ENCODE measurements at places on chromosomes 5 and 9.

- no peak for DNase-seq
Measured at GRCh38 chr5:8192840-8193239, 323.9 kb downstream of the MTRR start.

GRCh38 chr5:6110441-6111005, 267.8 kb downstream of the MED10 start:
- DNase-seq = no peak

GRCh38 chr5:164578401-164578800, 1073.0 kb downstream of the MAT2B start:
- DNase-seq = no peak

- DNase-seq = no peak
Measured at GRCh38 chr9:112069318-112070169, 105.6 kb downstream of the SUSD1 start.

DNA sequence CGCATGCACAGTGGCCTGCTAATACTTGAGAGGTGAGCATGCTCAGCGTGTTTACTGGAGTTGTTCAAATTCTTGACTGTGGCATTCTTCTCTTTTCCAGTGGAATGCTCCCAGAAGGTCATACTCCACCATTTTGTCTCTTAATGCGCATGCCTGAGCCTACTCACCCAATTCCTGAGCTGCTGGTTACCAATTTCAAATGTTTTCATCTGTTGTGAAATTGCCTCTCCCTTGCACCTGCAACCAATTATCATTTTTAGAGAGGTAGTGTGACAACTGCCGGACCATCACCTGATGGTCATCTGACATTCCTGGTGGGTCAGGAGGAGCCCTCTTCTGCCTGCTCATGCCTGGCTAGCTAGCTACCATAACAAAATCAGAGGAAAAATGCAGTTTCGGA, 82.2 kb upstream of the LIFR start:
- DNase-seq = peak; percentile 58

- DNase-seq = peak; percentile 38
Measured at GRCh38 chr5:79849486-79850315, 141.4 kb downstream of the MTX3 start.

DNA sequence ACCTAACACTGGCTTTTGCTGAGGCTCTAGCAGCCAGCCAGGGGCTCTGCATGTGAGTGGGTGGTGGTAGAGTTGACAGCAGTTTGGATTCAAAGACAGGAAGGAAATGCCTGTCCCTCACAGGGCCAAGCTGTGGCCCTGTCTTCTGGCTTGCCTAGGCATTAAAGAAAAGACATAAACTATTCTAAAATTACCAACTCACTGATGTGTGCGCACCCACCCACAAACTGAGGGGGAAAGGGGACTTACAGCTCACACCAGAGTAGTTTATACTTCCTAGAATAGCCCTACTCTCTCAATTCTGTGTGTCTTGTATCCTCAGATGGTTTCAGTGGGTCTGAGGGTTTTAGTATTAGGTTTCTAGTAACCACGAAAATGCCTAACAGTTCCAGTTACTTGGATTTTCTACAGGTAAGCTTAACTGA, 18.3 kb upstream of the IL13 start:
- DNase-seq = no peak

DNA sequence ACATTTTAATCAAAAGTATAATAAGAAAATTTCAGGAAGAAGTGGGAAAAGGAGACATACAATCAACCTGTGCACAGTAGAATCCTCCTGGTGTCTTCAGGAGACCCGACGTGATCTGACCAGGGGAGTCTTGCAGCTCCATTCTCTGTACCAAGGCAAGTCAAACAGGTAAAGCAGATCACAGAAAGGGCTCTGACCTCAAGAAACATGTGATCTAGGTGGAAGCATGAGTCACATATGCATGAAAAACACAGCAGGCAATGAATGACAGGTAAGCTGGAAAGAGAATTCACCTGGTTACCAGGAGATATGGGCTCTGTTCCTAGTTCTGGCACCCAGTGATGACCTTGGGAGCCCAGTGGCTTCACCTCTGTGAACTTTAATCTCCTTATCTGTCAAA, 19.4 kb upstream of the FABP6 start:
- DNase-seq = no peak

DNA sequence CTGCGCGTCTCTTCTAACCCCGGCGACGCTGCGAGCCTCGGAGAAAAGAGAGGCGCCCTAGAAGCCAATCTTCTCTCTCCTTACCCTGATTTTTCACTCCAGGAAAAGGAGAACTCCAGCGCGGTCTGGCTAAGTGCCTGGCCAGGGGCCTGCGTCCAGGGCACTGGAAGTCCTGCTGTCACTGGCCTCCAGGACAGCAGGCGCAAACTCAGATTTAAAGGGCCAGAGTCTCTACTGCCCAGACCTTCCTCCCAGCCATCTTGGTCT, 553 bp upstream of the FOXB2 start:
- DNase-seq = no peak

- no peak for DNase-seq
Measured at GRCh38 chr5:125798307-125798706, 624.9 kb upstream of the GRAMD2B start.

GRCh38 chr9:31034311-31034710, 1350.1 kb upstream of the ACO1 start:
- DNase-seq = no peak

- DNase-seq = no peak
Measured at GRCh38 chr5:2282893-2283292, 400.2 kb upstream of the IRX4 start.

DNA sequence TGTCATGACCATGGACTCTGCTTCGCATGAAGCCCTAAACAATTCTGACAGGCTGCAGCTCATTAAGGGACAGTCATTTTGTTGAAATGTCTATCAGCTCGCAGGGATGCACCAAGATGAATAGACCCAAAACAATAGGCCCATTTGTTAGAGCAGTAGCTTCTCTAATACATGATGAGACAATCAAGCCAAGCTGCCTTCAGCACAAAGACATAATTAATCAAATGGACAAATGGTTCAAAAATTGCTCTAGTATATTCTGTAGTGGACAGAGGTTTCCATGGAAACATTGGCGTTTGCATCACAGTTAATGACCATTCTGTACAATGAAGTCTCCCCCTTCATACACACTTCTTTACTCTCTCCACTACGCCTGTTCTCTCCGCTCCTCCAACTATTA, 274.6 kb downstream of the ANXA1 start:
- DNase-seq = peak; percentile 42

DNA sequence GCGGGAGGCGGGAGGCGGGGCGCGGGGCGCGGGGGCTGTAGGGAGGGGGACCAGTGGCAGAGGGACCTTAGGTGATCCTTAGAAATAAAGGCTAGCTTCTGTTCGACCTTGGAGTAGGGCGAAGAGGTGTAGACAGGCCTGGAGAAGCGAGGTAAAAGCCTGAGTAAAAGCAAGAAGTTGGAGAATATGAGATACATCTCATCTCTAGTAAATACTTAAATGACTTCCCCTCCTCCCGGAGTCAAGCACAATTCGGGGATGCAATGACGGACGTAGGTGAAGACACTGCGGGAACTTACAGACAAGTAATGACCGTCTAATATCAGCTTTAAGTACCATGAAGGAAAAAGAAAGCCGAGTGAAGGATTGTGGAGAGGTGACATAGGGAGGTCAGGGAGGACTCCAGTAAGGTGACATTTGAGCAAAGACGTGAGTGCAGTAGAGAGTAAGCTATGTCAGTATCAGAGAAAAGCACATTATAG, 466 bp downstream of the SMC2 start:
- no peak for DNase-seq

DNA sequence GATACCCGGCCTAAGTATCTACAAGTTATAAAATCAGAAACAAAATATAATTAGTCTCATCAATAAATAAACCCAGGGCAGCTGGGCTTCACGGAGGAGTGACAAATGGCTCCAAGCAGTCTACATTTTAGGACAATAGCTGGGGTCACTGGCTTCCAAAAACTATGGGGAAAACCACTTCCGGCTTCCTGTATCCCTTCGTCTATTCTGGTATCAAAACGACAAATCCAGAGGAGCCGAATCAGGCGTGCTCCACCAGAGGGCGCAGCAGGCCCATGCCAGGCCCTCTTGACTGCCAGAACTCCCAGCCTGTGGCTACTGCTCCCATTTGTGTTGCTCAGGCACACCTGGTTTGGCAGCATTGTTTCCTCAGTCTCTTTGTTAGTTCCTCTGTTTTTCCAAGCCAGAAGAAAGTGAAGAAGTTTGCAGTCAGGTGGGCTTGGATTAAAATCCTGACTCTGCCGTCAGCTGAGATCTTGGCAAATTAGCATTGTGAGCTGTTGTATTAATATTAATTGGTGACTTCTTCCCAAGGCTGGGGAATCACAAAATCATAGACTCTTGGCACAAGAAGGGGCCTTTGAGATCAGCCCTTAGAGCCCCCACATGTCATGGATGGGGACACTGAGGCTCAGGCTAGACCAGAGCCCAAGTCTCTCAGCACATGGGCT, 11.6 kb upstream of the RAB14 start:
- peak; percentile 95 for DNase-seq

All from islet precursor cell (in vitro differentiated cells).